ENCODE measurements at places on chromosomes 11 and 22.

DNA sequence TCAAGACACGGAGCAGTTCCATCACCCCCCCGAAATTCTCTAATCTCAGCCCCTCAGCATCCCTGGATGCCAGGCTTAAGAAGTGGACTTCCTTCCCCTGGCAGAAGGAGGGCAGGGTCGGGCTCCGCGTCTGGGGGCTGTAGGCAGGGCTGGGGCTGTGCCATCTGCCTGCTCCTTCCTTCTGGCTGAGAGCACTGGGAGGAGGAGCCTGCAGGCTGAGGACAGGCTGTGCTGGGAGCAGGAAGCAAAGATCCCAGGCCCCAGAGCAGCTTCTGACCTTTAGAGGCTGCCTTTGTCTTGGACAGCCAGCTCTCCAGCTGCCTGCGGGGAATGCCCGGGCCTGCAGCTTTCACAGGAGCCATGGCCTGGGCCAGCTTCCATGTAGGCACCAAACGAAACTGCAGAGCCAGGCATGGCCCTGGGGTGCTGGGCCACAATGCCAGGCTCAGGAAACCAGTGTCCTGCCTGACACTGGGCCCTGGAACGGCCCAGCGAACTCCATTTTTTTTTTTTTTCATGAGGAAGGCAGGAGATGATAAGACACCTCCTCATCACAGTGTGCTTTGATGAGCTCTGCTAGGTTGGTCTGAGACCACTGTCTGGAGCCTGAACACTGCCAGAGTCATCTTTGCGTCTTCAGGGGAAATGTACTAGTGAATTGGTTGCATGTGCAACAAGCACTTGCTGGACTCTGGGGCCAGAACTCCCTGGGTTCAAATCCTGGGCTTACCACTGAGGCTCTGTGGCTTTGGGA lies 67.9 kb downstream of the MCM5 start:
- DNase-seq = no peak

DNA sequence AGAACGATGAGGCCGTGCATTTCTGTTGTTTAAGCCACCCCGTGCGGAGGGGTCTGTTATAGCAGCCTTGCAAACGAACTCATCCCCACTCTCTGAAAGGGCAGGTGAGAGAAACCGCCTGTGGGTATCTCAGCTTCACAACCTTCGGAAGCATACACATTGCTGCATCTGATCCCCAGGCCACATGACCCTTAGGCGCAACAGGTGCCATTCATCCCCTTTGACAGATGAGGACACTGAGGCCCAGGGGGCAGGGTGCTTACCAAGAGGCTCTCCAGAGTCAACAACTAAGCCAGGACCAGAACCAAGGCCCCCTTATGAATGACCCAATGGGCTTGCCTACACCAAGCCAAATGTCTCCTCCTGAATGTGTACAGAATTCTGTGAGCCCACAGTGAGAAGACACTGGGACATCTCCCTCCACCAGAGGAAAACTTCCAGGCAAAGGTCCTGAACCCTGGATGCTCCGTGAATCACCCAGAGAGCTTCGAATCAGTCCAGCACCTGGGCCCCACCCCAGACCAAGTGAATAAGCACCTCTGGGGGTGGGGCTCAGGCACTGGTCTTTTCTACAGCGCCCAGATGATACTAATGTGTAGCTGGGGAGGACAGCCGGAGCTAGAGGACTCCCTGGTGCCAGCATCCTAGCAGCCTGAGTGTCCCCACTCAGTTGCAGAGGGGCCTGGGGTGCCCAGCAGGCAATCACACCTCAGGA lies 83.2 kb downstream of the BUD13 start:
- DNase-seq = peak; percentile 28

DNA sequence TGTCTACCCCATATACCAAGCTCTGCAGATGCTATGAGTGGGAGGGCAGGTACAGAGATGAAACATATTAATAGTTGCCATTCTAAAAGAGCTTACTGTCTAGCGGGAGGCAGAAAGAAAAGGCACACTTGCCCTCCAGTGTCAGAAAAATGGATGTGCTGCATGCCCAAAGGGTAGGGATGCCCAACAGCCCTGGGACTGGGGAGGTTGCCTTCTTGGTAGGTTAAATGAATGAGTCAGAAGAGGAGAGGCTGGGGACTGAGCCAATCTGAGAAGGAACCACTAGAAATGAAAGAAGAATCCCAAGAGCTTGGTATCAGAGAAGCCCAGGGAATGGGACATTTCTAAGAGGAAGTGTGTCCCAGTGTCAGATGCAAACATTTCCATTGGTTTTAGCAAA lies 1.2 kb downstream of the BIRC3 start:
- no peak for DNase-seq

- DNase-seq = peak; percentile 59
These were observed 1.3 kb downstream of the MYH9 start for GRCh38 chr22:36386351-36386899.

- no peak for DNase-seq
These were observed 345.4 kb downstream of the BUD13 start for GRCh38 chr11:116427337-116427902.

DNA sequence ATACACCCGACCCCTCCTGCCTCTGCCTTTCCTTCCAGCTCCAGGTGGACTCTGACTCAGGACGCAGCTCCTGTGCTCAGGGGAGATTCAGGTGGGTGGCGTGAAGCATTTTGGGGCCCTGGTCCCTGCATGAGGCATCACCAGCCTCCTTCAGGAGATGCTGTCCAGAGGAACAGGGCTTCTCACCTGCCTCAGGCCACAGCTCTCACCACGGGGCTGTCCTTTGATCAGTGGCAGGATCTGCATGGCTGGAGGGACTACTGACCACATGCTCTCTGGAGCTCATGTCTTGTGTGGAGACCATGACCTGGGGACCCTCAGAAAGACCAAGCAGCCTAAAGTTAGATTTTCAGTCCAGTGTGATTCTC lies 58.8 kb downstream of the GGTLC2 start:
- DNase-seq = no peak
